Activated CD8-positive, alpha-beta memory T cell treated with anti-CD3 and anti-CD28 coated beads, Interleukin-2, amount 50 U/mL, for 48 hours (primary cell): ENCODE measurements at places on chromosomes 3 and 15.

DNA sequence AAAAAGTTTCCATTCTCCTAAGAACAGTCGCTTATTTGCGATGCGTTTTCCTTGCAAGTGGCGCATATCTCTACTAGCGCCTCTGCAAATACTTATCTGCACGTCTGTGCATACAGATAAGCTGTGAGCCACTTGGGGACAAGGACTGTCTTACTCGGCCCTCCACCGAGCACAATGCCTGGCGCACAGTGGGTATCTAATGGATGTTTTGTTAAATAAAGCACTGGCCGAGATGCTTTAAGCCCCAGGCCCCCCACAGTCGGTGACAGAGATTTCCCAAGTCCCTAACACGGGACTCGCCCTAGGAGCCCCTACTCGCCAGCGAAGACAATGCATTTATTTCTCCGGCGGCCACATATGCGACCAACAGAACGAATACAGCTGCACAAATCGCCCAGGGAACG lies 503 bp downstream of the HLTF start:
- no peak for DNase-seq

DNA sequence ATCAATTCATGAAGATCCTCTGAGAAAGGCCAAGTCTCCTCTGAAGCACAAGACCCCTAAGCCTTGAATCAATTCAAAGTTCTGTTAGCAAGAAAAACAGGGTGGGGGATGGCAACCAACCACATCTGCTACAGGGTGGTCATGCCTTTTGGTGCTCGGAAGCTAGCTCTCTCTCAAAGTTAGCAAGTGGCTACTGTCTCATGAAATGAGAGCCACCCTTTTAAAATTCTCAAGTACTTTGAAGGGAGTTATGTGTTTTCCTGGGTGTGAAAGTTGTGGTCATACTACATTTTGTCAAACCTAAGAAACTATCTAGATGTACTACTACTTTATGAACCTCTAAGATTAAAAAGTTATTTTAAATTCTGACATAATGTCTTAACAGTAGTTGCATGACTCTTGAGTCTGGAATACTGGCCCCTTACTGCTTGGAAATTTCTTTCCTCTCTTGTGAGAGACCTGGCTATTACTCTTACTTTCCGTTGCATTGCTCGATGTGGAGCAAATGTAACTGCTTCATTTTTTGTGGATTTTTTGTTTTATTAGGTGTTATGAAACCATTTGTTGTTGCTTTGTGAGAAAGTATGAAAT lies 116.1 kb downstream of the CHST2 start:
- no peak for DNase-seq

- no peak for DNase-seq
These were observed 41.8 kb upstream of the TPM1 start for GRCh38 chr15:63000706-63001105.

GRCh38 chr3:115212615-115213014 lies 65.5 kb upstream of the ZBTB20 start:
- no peak for DNase-seq

DNA sequence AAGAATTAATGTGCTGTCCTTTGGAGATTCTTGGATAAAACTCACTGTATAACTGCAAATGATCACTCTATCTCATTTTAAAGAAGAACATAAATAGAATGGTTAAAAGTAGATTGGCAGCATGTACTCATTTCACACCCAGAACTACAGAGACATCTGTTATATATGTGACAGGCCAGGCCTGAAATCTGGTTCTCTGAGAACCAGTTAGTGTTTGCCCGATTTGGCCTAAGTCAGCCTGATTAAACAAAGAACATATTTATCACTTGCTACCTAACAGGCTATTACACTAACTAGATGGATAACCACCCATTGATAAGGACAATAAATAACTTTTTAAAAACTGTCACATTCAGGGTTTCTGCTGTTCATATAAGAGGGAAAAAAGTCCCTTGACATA lies 460.1 kb downstream of the CNTN4 start:
- no peak for DNase-seq
